ENCODE measurements at places on chromosomes 12 and 14. TPM values are rescaled to one million over a fixed set of nuclear protein-coding genes. Genes with fewer than 3 reads are reported as not detected.

The TNFRSF1A gene
- 67.6 TPM for total RNA-seq

The SLC4A8 gene
- 1.7 TPM for total RNA-seq

The LMO3 gene
- not detected for total RNA-seq

The OAS1 gene
- total RNA-seq = 30.7 TPM

The RIMBP2 gene
- not detected for total RNA-seq

The YARS2 gene
- total RNA-seq = 48.8 TPM

The ACOT4 gene
- 0.34 TPM for total RNA-seq

The TAS2R50 gene
- 2.3 TPM for total RNA-seq

The SERPINA10 gene
- total RNA-seq = not detected

The ATL1 gene
- total RNA-seq = 2.6 TPM

The DLGAP5 gene
- 11.6 TPM for total RNA-seq

The PGF gene
- 252 TPM for total RNA-seq

The ARID2 gene
- total RNA-seq = 18.4 TPM

The KRT85 gene
- total RNA-seq = not detected

The ZNF605 gene
- 6.5 TPM for total RNA-seq

The ITGA7 gene
- total RNA-seq = 0.68 TPM

The CRIP2 gene
- 265 TPM for total RNA-seq

The RECQL gene
- 164 TPM for total RNA-seq

The EIF2B1 gene
- 77.3 TPM for total RNA-seq

The CD4 gene
- not detected for total RNA-seq

The FAM186B gene
- 0.34 TPM for total RNA-seq

The SYNDIG1L gene
- total RNA-seq = not detected

The KCNK13 gene
- 0.05 TPM for total RNA-seq

The LPAR5 gene
- not detected for total RNA-seq

The LHX5 gene
- 0.05 TPM for total RNA-seq

The AKAP5 gene
- 0.68 TPM for total RNA-seq

The P2RX7 gene
- total RNA-seq = 8.8 TPM

The OR4E2 gene
- total RNA-seq = not detected

The ARG2 gene
- total RNA-seq = 61.5 TPM

The DEGS2 gene
- 2.0 TPM for total RNA-seq

The ARHGAP9 gene
- not detected for total RNA-seq

The CHGA gene
- under 0.01 TPM for total RNA-seq

The DLK1 gene
- total RNA-seq = not detected

The INHBE gene
- total RNA-seq = not detected

The ATP23 gene
- total RNA-seq = 25.5 TPM

The RGS6 gene
- not detected for total RNA-seq

The SOAT2 gene
- not detected for total RNA-seq

The CNTN1 gene
- 0.17 TPM for total RNA-seq

The IL22 gene
- total RNA-seq = not detected

The TOMM20L gene
- total RNA-seq = not detected

The NOXRED1 gene
- not detected for total RNA-seq

The TROAP gene
- 4.3 TPM for total RNA-seq

The FAR2 gene
- 61.9 TPM for total RNA-seq

The LRP1-AS gene
- not detected for total RNA-seq

The CLEC9A gene
- not detected for total RNA-seq

The MIP gene
- total RNA-seq = not detected

The VASH1 gene
- 97.0 TPM for total RNA-seq

The AKAP3 gene
- 0.85 TPM for total RNA-seq

The GALNT6 gene
- total RNA-seq = 19.9 TPM

The RTN1 gene
- not detected for total RNA-seq

The NEUROD4 gene
- total RNA-seq = not detected

The MED6 gene
- 32.8 TPM for total RNA-seq

The INHBC gene
- not detected for total RNA-seq

The GPD1 gene
- total RNA-seq = not detected

The BIN2 gene
- total RNA-seq = not detected

The BEST3 gene
- total RNA-seq = 0.09 TPM

All from dermis blood vessel endothelial cell (primary cell).